ENCODE measurements at places on chromosomes 1 and 21.

DNA sequence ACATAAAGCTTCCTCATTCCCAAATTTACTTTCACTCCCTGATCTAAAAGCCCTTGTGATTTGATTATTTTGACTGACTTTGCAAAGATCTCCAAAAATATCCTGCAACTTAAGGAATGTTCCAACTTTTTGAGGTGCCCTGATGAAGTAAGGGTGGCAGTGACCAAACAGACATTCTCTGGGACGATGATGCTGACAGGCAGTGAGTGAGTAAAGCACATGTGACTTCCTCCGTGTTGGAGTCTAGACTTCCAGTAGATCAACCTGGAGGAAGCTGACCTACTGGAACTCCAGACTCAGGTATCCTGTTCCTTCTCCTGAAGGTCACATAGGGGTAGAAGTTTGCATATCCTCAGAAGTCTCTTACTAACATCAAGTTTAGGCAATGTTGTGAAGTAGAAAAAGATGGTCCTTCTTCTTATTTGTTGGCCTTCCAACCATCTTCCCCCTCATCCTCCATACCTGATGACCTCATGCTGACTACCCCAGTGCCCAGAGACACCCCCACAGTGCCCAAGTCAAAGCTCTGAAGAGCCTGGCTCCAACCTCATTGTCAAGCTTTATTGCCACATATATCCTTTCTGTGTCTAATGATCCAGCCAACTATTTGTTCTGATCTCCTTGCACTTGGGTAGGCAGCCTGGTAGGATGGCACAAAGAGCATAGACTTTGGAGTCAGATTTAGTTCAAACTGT lies 16.0 kb downstream of the TNFSF4 start:
- DNase-seq: no peak

DNA sequence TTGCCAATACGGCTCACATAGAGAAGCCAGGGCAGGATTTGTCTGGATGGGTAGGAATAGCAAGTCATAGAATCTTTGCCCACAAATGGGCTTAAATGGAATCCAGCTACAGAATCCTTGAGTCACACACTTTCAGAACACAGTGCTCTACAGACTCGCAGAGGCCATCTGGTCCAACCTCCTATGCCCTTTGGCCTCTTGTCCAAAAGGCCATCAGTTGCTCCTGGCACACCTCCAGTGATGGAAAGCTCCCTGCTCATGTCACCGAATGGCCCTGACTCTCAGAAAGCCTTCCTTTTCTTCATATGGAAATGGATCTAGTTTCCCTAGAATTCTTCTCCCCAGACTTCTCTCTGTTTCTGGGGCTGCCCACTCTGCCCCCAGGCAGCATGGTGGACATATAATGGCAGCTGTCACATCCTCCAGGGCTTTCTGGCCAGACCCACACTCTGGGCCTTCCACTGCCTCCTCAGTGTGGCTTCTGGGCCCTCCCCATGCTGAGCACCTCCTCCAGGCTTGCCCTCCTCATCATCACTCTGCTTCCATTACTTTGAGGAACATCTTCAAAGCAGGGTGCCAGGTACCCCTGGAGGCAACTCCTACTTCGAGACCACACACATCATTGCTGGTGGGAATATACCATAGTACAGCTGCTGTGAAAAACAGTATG lies 33.6 kb upstream of the TRABD2B start:
- DNase-seq: no peak

DNA sequence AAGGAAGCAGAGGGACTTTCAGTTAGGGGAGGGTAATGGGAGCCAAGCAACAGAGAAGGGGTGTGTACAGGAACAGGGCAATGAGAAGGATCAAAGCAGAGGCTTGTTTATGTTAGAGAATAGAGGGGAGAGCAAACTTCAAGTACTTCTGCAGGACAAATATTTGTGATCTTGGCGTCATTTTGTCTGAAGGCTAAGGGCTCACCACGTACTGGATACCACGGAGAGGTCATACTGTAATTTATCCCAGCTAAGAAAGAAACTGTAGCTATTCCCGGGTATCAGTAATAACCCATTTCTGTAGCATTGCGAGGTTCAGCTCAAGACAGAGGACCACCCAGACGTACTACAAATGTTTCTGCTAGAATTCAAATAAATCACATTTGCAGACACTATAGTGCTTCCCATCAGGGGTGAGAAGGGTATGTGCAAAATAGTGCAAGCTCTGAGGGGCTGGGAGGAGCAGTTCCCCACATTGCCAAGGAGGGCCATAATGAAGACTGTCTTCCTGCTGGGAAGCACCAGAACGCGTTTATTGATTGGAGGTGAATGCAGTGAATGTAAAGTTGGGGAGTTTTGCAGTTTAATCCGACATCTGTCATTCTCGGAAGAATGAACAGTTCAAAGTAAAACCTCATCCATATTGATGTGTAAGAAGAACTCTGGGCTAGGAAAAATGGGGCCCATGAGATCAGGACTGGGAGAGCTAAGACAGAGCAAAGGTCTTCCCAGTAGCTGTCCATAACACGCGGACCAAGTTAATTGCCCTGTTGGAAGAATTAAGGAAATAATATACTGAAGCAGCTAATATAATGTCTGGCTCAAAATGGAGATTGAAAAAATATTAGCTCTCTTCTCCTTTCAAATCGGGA lies 136.9 kb downstream of the RWDD3 start:
- DNase-seq: no peak

- DNase-seq: no peak
These were observed 23.3 kb upstream of the OTUD3 start for GRCh38 chr1:19858893-19859292.

- DNase-seq: no peak
These were observed 615.4 kb downstream of the PTPRU start for GRCh38 chr1:29851691-29852090.

DNA sequence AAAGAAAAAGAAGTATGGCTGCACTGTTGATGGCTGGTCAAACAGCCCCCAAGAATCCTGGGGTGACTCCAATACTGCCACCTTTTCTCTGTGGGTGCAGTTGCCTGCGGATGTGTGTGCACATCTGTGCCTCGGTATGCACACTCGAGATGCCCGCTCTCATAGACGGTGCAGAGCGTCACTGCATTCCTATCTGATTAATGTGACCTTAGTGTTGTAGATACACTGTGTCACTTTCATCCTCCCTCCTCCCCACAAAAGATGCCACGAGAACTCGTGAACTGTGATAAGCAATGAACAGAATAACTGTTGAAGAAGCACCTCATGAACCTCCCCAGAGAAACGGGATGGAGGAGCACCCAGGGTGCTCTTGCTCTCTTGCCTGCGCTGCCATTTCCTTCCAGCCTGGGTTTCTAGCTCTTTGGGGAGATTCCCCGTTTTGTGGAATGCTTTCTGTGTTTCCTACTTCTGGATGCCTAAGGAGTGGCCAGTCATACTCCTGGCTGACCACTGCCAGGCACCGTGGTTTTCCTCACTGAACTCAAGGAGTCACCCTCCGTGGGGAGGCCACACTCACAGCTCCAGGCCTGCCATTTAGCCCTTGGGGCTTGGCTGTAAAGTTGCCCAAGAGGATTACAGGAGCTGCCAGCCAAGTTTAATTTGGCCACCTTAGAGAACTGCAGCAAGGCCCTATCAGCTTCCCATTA lies 32.0 kb downstream of the NTPCR start:
- no peak for DNase-seq

GRCh38 chr1:37483785-37484184 lies 9.4 kb downstream of the ZC3H12A start:
- DNase-seq: no peak

GRCh38 chr1:38050397-38051078 lies 3.9 kb upstream of the POU3F1 start:
- no peak for DNase-seq

GRCh38 chr1:240941701-240942370 lies 329.9 kb upstream of the GREM2 start:
- no peak for DNase-seq

DNA sequence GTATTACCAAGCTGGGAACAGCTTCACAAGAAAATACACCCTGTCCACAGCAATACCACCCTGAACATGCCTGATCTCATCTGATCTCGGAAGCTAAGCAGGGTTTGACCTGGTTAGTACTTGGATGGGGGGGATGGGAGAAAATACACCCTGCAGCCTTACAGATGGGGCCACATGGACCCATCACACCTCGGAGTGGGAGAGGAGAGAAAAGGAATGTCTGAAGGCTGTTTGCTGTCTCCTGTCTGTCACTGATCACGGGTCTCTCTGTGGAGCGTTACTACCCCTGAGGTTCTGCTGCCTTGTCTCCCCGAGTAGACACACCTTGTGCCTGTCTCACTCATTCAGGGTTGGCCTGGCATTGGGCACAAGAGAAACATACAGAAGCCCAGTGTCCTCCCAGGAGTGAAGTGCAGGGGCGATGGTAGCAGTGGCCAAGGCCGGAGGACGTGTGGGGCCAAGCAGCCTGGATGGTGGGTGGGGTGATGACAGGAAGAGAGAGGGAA lies 48.0 kb downstream of the TEX35 start:
- DNase-seq: no peak

GRCh38 chr1:213162862-213163261 lies 111.8 kb downstream of the RPS6KC1 start:
- no peak for DNase-seq

- no peak for DNase-seq
These were observed 43.8 kb downstream of the NCF2 start for GRCh38 chr1:183546427-183546826.

DNA sequence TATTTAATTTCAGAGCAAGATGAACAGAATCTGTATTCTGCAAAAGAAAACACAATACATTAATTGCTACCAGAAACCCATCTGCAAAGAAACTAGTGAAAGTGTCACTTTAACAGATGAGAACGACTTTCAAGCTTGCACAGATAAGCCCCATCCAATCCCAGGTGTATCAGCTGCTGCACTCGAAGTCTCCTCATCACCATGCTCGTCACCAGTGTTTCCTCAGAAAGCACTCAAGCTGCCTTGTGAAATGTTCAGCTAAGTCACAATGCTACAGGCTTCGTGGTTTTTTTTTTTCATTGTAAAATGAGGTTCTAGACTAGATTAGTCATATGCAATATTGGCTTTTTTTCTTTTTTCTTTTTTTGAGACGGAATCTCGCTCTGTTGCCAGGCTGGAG lies 3.3 kb upstream of the TOMM20 start:
- DNase-seq: no peak

GRCh38 chr1:177385760-177386698 lies 215.3 kb downstream of the BRINP2 start:
- no peak for DNase-seq

GRCh38 chr1:192869308-192869940 lies 60.6 kb downstream of the RGS2 start:
- no peak for DNase-seq

DNA sequence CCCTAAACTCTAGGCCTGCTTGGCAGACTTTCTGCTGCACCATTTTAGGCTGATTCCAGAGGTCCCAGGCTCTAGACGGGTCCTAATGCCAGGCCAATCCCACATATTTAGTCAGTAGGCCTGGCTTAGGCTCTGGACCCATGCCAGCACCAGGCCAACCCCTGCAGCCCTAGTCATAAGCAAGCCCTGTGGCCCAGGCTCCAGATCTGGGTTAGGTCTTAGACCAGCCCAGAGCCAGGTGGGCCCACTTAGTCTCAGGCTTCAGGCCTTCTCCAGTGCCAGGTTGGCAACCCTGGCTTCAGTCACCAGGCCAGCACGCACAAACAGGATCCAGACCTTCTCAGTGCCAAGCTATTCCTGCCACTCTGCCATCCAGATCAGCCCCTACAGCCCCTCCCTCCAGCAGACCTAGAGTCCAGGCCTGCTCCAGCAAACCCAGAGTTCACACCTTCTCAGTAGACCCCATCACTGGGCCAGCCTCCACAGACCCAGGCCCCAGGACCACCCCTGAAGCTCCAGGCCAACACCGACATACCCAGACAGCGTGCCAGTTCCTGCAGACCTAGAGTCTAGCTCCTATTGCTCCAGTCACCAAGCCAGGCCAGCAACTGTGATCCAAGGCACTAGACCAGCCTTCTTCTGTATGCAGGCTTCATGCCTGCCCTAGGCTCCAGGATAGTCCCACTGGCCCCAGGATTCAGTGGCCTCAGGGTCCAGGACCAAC lies 467.6 kb downstream of the RWDD3 start:
- DNase-seq: no peak

DNA sequence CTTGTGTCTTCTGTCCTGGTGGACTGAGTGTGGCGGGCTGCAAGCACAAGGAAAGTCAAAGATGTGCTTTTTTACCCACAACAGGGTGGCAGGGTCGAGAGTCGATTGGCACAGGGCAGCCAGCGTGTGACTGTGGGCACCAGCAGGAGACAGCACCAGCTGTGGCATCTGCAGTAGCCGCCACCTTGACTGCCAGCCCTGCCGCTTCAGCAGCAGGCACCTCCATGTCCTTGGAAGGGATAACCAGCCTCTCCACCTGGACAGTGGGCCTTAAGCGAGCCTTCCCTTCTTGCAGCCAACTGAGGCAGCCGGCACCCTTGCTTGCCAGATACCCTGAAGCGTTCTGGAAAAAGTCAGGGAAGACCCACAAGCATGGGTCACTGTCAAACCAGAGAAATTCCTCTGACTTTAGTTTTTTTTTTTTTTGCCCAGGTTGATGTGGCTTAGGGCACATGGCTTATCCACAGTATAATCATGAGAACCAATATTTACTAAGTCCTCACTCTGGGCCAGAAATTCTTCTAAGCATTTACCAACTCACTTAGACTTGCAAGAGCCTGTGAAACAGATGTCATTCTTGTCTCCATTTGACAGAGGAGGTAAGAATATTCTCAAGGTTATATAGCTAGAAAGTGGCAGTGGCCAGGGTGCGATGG lies 30.1 kb upstream of the PTGFRN start:
- DNase-seq: no peak

GRCh38 chr1:47725511-47725991 lies 271.6 kb downstream of the TRABD2B start:
- no peak for DNase-seq

GRCh38 chr1:168161459-168161858 lies 17.3 kb upstream of the TIPRL start:
- no peak for DNase-seq

DNA sequence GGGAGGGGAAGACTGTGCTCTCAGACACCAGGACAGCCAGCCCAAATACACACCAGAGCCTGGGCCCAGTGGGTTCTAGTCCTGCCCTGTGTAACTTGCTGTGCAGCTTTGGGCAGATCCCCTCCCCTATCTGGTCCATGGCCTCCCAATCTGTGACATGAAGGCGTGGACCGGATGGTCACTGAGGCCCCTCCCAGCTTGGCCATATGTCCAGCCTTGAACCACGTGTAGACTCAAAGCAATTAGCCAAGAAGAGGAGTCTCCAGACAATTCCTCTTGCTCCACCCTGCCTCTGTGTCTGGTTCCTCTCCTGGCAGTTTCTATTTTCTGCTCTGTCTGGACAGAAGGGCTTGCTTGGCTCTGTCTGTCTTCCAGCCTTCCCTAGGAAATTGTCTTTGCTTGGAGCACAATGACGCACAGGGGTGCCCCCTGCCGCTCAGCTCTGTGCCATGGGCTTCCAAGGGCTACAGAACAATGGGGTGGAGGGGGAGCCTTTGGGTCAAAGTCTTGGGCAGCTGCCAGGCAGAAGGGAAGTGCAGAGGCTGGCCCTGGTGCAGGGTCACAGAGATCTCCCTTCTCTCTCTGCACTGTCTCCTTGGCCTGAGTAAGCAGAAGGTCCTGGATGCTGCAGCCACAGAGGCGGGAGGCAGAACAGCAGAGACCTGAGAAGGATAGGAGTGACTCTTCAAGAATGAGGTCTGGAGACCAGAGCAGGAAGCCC lies 66.1 kb downstream of the TENT5C start:
- DNase-seq: no peak

GRCh38 chr1:204950353-204951001 lies 79.8 kb downstream of the NFASC start:
- no peak for DNase-seq

Data from BJ (cell line).